Fibroblast of skin of right biceps (primary cell): ENCODE measurements at places on chromosomes 12 and 14.

DNA sequence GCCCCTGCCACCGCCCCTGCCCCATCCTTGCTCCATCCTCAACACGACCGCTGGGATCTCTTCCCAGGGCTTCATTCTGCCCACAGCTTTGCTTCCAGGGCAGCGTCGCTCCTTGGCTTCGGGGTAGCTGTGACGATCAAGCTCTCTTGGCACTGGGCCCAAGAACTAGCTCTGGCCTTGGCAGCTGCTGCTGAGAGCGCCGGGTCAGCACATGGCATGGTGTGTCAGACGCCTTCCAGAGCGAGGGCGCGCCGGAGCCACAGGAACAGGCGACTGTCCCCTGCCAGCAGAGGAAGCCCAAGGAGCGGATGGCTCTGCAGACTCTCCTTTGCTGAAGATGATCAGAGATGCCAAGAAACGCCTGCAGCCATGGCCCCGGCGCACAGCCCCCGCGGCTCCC, 15.9 kb downstream of the RAB35 start:
- DNase-seq: no peak

GRCh38 chr12:54448344-54448743, 25.1 kb downstream of the GTSF1 start:
- no peak for DNase-seq

- no peak for DNase-seq
Observed at GRCh38 chr12:112179916-112180315, 54.6 kb downstream of the TRAFD1 start.

DNA sequence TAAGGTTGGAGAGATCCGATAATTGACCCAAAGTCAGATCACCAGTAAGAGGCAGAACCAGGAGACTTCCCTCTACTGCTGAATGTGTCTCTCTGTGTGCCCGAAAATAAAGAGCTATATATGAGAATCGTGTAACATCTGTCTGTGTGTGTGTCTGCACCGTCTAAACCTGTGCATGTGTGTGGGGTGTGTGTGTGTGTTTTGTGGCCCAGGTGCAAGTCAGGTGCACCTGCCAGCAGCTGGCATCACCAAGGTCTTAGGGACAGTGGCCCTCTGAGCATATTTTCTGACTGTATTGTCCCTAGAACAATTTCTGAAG, 24.7 kb upstream of the KRT78 start:
- no peak for DNase-seq

- no peak for DNase-seq
Observed at GRCh38 chr12:86801439-86801838, 545.2 kb upstream of the MGAT4C start.

- DNase-seq: no peak
Observed at GRCh38 chr12:128974881-128975280, 121.6 kb downstream of the GLT1D1 start.

GRCh38 chr14:101191101-101191720, 287.7 kb upstream of the RTL1 start:
- no peak for DNase-seq

GRCh38 chr14:31068235-31068634, 42.1 kb upstream of the STRN3 start:
- DNase-seq: no peak
